ENCODE measurements at places on chromosomes 7 and 10. TPM values are rescaled to one million over a fixed set of nuclear protein-coding genes. Genes with fewer than 3 reads are reported as not detected.
A peak's percentile ranks its signal among the peaks of the same experiment; 100 is the strongest.

Gene MYO3A
- 1.3 TPM for polyA plus RNA-seq

Gene ACSM6
- not detected for polyA plus RNA-seq

Gene SFTPA2
- 5.7 TPM for polyA plus RNA-seq

GRCh38 chr7:65239707-65240352 lies 133.8 kb upstream of the ZNF92 start:
- no peaks in the 10 kb centered on the region for H3K36me3 ChIP-seq
- peaks cover 50% of the 10 kb centered on the region for H3K27me3 ChIP-seq
- DNase-seq: no peak
- H3K4me3 ChIP-seq: peak overlapping the region; percentile 25

DNA sequence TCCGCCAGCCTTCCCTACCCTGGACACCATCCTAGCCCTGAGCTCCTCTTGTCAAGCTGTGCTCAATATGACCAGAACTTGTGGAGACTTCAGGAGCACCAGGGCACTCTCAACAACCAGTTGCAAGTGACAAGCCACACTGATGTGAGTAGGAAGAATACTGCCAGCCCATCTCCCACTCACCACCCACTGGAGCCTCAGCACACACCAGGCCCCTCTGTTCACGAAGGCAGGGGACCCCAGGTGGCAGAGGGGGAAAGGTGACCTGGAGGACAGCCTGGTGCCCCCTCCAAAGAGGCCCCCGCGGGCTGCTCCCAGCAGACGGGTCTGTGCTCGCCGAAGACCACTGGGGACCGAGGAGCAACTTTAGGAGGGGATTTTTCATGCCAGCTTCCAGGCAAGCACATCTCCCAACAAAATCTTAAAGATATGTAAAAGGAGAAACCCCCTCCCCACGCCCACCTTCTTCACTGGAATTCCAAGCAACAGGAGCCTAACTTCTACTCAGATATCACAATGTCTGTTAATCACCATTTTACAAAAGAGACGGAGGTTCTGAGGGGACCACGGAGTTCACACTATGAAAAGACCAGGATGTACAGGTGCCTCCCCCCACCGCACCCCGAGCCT lies 1.0 kb downstream of the MMD2 start:
- no peak overlapping the region for H3K27ac ChIP-seq
- H3K4me3 ChIP-seq: no peak overlapping the region
- H3K4me1 ChIP-seq: peaks cover 10% of the 10 kb centered on the region
- H3K36me3 ChIP-seq: no peaks in the 10 kb centered on the region
- H3K27me3 ChIP-seq: peaks cover 29% of the 10 kb centered on the region

- peak overlapping the region; percentile 3 for H3K4me3 ChIP-seq
- no peaks in the 10 kb centered on the region for H3K36me3 ChIP-seq
- H3K27me3 ChIP-seq: no peaks in the 10 kb centered on the region
- H3K27ac ChIP-seq: peak overlapping the region; percentile 56
Measured at GRCh38 chr10:80464557-80465450, 10.7 kb downstream of the TSPAN14 start.

DNA sequence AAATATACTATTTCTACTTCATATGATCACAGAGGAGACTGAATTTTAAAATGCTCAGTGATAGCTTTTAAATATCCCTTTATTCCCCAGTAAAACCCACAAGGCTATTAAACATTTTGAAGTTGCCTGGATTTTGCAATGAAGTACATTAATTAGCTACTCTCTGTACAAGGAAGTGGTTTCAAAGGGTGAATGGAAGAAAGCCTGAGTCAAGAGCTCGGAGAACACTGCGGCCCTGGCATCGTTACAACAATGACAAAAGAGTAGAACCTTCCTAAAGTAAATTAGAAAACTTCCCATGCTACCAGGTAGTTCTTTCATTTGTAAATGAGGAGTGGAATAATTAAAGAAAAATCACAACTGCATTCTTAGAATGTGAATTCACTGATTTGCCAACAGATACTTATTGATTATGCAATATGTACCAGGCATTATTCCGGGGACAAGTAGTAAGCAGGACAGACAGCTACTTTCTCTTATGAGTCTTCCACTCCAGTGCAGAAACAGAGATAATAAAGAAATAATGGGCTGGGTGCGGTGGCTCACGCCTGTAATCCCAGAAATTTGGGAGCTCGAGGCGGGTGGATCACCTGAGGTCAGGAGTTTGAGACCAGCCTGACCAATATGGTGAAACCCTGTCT lies 63.0 kb downstream of the ZNF22 start:
- no peak overlapping the region for H3K27ac ChIP-seq
- H3K36me3 ChIP-seq: no peaks in the 10 kb centered on the region
- no peak for DNase-seq
- H3K4me3 ChIP-seq: no peak overlapping the region
- no peaks in the 10 kb centered on the region for H3K4me1 ChIP-seq
- H3K27me3 ChIP-seq: no peaks in the 10 kb centered on the region

DNA sequence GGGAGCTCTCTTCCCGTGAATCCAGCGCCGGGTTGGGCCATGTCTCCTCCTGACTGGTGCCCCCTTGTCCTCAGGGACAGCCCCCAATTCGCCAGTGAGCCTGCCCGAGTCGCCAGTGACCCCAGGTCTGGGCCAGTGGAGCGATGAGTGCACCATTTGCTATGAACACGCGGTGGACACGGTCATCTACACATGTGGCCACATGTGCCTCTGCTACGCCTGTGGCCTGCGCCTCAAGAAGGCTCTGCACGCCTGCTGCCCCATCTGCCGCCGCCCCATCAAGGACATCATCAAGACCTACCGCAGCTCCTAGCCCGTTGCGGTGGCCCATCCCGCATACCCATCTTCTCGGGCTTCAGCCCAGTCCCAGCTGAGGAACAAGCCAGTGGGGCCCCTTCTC lies 96.6 kb downstream of the NEURL1 start:
- no peak overlapping the region for H3K4me3 ChIP-seq
- H3K27ac ChIP-seq: no peak overlapping the region
- H3K36me3 ChIP-seq: peaks cover 8% of the 10 kb centered on the region
- peaks cover under 1% of the 10 kb centered on the region for H3K27me3 ChIP-seq

- DNase-seq: no peak
- peaks cover 13% of the 10 kb centered on the region for H3K36me3 ChIP-seq
Measured at GRCh38 chr7:192701-193480, 520 bp downstream of the FAM20C start.
